ENCODE measurements at places on chromosomes 2 and 18. TPM values are rescaled to one million over a fixed set of nuclear protein-coding genes. Genes with fewer than 3 reads are reported as not detected.

GRCh38 chr2:11761259-11761658, 14.8 kb downstream of the LPIN1 start:
- H3K27me3 ChIP-seq: no peaks in the 10 kb centered on the region
- DNase-seq: no peak
- H3K4me1 ChIP-seq: peaks cover 22% of the 10 kb centered on the region
- no peak overlapping the region for H3K4me3 ChIP-seq

GRCh38 chr2:88855620-88856408, 164.3 kb downstream of the RPIA start:
- no peak for DNase-seq
- H3K27me3 ChIP-seq: no peaks in the 10 kb centered on the region
- H3K27ac ChIP-seq: no peak overlapping the region
- no peaks in the 10 kb centered on the region for H3K36me3 ChIP-seq
- H3K4me1 ChIP-seq: no peaks in the 10 kb centered on the region

- H3K4me1 ChIP-seq: no peaks in the 10 kb centered on the region
- peaks cover 12% of the 10 kb centered on the region for H3K27me3 ChIP-seq
- no peaks in the 10 kb centered on the region for H3K36me3 ChIP-seq
- H3K27ac ChIP-seq: no peak overlapping the region
- no peak for DNase-seq
Observed at GRCh38 chr2:71449343-71449742, 4.0 kb upstream of the DYSF start.

DNA sequence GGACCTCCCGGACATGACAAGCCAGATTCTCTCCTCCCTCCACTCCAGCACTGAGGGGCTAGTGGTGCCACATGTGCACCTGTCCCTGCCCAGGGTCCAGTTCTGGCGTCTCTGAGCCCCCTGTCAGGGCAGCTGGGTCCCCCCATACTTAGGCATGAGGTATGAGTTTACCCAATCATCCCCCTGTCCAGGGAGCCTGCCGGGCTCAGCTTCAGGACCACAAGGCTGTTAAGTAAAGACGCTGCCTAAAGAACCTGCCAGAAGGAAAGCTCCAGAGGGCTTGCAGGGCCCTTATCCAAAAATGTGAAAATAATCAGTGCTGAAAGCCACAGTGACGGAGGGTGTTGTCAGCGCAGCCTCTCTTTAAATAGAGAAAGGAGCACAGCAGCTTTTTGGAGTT, 40.0 kb downstream of the SH3BP4 start:
- H3K27me3 ChIP-seq: no peaks in the 10 kb centered on the region
- no peaks in the 10 kb centered on the region for H3K36me3 ChIP-seq
- H3K4me3 ChIP-seq: no peak overlapping the region
- H3K4me1 ChIP-seq: peaks cover 28% of the 10 kb centered on the region
- no peak overlapping the region for H3K27ac ChIP-seq

GRCh38 chr18:38940863-38941531, 1375.4 kb upstream of the CELF4 start:
- H3K27ac ChIP-seq: peak overlapping the region; percentile 19
- no peaks in the 10 kb centered on the region for H3K27me3 ChIP-seq
- no peaks in the 10 kb centered on the region for H3K36me3 ChIP-seq
- DNase-seq: peak; percentile 19

- H3K4me3 ChIP-seq: no peak overlapping the region
- no peaks in the 10 kb centered on the region for H3K27me3 ChIP-seq
- H3K27ac ChIP-seq: peak overlapping the region; percentile 95
Observed at GRCh38 chr2:181312515-181312927, 144.7 kb upstream of the ITGA4 start.

SCN9A gene
- 5.6 TPM for total RNA-seq

GRCh38 chr2:100524331-100524730, 38.5 kb upstream of the PDCL3 start:
- no peak overlapping the region for H3K4me3 ChIP-seq
- H3K27me3 ChIP-seq: no peaks in the 10 kb centered on the region
- no peaks in the 10 kb centered on the region for H3K4me1 ChIP-seq
- no peak overlapping the region for H3K27ac ChIP-seq
- no peaks in the 10 kb centered on the region for H3K36me3 ChIP-seq

- H3K27ac ChIP-seq: no peak overlapping the region
- DNase-seq: no peak
- H3K27me3 ChIP-seq: no peaks in the 10 kb centered on the region
- no peaks in the 10 kb centered on the region for H3K4me1 ChIP-seq
Observed at GRCh38 chr18:26421503-26421902, 126.8 kb downstream of the KCTD1 start.

DNA sequence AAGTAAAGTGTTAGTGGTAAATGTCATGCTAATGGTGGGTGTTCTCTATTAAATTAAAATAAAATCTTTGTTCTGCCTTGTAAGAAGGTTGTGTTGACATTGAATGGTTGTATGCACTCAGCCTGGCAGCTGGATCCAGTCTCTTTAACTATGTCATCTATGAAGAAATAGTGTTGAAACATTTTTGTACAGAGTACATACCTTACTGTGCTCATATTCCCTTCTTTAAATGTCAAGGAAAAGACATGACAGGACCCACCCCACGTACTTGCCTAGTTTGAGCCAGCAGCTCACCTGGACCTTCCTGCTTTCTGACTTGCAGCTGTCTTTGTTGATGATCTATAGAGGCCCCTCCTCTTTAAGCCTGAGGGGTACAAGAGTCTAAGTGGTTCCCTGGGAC, 85.6 kb upstream of the ST3GAL5 start:
- DNase-seq: no peak
- H3K4me3 ChIP-seq: no peak overlapping the region
- no peak overlapping the region for H3K27ac ChIP-seq
- H3K36me3 ChIP-seq: no peaks in the 10 kb centered on the region

DNA sequence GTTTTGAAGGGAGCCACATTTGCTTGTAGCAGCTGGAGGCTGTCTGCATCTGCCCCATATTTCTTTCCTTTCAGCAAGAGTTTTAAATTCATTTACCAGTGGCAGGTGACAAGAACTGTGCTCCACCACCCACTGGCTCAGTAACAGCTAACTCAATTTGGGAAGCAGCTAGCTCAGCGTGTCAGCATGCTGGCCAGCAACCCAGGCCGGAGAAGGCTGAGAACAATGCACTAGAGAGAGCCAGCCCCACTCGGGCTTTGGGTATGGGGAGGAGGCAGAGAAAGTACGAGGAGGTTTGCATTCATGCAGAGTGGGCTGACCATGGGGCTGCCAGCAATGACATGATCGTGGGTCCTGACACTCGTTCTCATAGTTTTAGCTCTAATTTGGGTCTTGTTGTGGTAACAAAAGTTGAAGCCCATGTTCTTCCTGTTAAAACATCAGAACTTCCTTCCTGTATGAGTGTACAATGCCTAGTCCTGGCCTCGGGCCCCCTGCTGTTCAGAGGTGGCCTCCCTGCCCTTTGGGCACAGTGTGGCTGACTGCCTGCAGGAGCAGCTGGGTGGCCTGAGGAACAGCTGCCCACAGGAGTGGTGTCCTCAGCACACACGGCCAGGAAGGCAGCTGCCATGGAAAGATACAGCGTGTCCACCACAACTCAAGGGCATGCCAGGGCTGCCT, 23.0 kb downstream of the CDC42EP3 start:
- peaks cover 26% of the 10 kb centered on the region for H3K4me1 ChIP-seq
- H3K27me3 ChIP-seq: no peaks in the 10 kb centered on the region
- H3K4me3 ChIP-seq: no peak overlapping the region
- H3K27ac ChIP-seq: peak overlapping the region; percentile 50
- H3K36me3 ChIP-seq: peaks cover 30% of the 10 kb centered on the region
- DNase-seq: no peak

ARHGAP28 gene
- 4.7 TPM for total RNA-seq

KIAA2012 gene
- total RNA-seq: 0.19 TPM

STARD6 gene
- 0.09 TPM for total RNA-seq

GRCh38 chr18:79781331-79781941, 16.3 kb upstream of the KCNG2 start:
- H3K4me1 ChIP-seq: no peaks in the 10 kb centered on the region
- no peak for DNase-seq
- no peak overlapping the region for H3K4me3 ChIP-seq
- no peaks in the 10 kb centered on the region for H3K36me3 ChIP-seq

- peaks cover 54% of the 10 kb centered on the region for H3K36me3 ChIP-seq
- no peak overlapping the region for H3K27ac ChIP-seq
- H3K4me3 ChIP-seq: no peak overlapping the region
- no peak for DNase-seq
- no peaks in the 10 kb centered on the region for H3K4me1 ChIP-seq
Observed at GRCh38 chr2:240000671-240001070, 24.5 kb downstream of the NDUFA10 start.

GRCh38 chr18:59140302-59140885, 710 bp downstream of the SEC11C start:
- peaks cover 3% of the 10 kb centered on the region for H3K27me3 ChIP-seq
- H3K4me3 ChIP-seq: peak overlapping the region; percentile 74
- no peaks in the 10 kb centered on the region for H3K36me3 ChIP-seq
- DNase-seq: no peak
- peaks cover 12% of the 10 kb centered on the region for H3K4me1 ChIP-seq

C1GALT1C1L gene
- 0.24 TPM for total RNA-seq

- no peak overlapping the region for H3K4me3 ChIP-seq
- no peak overlapping the region for H3K27ac ChIP-seq
- H3K36me3 ChIP-seq: no peaks in the 10 kb centered on the region
- DNase-seq: no peak
Observed at GRCh38 chr18:46325895-46326294, 221.7 kb downstream of the HAUS1 start.

GRCh38 chr2:176826984-176827668, 385.5 kb upstream of the HNRNPA3 start:
- H3K27ac ChIP-seq: no peak overlapping the region
- H3K27me3 ChIP-seq: no peaks in the 10 kb centered on the region
- H3K4me1 ChIP-seq: no peaks in the 10 kb centered on the region

- H3K36me3 ChIP-seq: no peaks in the 10 kb centered on the region
- H3K27me3 ChIP-seq: no peaks in the 10 kb centered on the region
- H3K27ac ChIP-seq: no peak overlapping the region
- H3K4me3 ChIP-seq: no peak overlapping the region
Observed at GRCh38 chr2:67241453-67241852, 155.7 kb upstream of the ETAA1 start.

GRCh38 chr2:127588241-127588640, 52.8 kb downstream of the MYO7B start:
- no peaks in the 10 kb centered on the region for H3K4me1 ChIP-seq
- H3K36me3 ChIP-seq: no peaks in the 10 kb centered on the region
- no peak overlapping the region for H3K27ac ChIP-seq
- DNase-seq: no peak
- no peak overlapping the region for H3K4me3 ChIP-seq

DLGAP1 gene
- 0.24 TPM for total RNA-seq

DNA sequence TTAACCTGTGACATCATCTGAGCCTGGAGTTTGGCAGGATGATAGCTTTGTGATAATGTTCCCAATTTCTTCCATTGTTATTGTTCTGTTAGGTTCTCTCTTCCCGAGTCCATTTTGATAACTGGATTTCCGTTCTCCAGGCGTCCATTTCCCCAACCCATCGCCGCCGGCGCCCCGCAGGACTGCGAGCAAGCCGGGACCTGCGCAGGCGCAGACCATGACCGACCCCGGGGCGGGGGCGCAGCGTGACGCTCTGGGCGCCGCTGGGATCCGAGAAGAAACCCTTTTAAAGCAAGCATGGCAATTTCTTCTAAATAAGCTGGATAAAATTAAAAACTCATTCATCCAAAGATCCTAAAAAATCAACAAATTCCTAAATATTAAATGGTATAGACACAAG, at the start of gene SLC25A52:
TSS of gene SLC25A52 (minus strand) at position 186 of the 400 bp plus-strand sequence. CDS start 219 bp downstream, outside the sequence.
- H3K27me3 ChIP-seq: no peaks in the 10 kb centered on the region
- no peak within 1 kb of the TSS for H3K27ac ChIP-seq
- no peak for DNase-seq
- no peak within 1 kb of the TSS for H3K4me3 ChIP-seq
- no peaks in the 10 kb centered on the region for H3K4me1 ChIP-seq

ZDBF2 gene
- 7.9 TPM for total RNA-seq

DNA sequence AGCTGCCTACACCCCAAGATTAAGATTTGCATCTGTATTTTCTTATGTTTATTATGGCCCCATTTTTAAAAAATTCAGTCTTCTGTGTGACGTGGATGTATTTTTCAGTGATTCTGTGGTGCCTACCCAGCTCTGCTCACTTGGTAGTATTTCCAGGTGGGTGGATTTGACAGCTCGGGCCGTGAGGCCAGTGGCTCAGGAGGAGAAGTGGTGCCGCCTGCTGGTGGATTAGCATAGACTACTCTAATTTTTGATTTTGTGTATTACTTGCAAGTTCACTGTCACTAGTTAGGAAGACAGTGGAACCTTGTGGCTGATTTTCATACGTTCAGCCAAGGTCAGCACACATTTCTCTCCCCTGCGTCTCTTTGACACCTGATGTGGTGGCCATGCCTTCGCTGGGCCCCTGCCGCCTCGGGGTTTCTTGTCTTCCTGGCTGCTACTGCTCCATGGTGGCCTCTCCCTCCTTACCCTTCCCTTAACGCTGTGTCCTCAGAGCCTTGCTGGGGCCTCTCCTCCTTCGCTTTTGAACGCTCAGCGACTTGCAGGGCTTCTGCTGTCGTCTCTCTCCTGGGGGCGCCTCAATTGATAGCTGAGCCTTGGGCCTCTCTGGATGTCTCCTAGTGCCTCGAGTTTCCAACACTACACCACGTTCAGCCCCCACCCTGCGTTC, 89.4 kb downstream of the DGKD start:
- H3K36me3 ChIP-seq: peaks cover 49% of the 10 kb centered on the region
- no peak overlapping the region for H3K27ac ChIP-seq
- peak; percentile 68 for DNase-seq
- H3K4me1 ChIP-seq: peaks cover 3% of the 10 kb centered on the region

- no peaks in the 10 kb centered on the region for H3K27me3 ChIP-seq
- no peaks in the 10 kb centered on the region for H3K36me3 ChIP-seq
- H3K4me1 ChIP-seq: peaks cover 8% of the 10 kb centered on the region
- H3K4me3 ChIP-seq: no peak overlapping the region
- no peak for DNase-seq
Observed at GRCh38 chr2:48114256-48114655, 208.0 kb upstream of the FBXO11 start.

GRCh38 chr2:23583467-23583866, 198.5 kb downstream of the KLHL29 start:
- no peak overlapping the region for H3K27ac ChIP-seq
- H3K4me3 ChIP-seq: no peak overlapping the region
- no peak for DNase-seq
- no peaks in the 10 kb centered on the region for H3K4me1 ChIP-seq

FOXI3 gene
- 0.05 TPM for total RNA-seq

DNA sequence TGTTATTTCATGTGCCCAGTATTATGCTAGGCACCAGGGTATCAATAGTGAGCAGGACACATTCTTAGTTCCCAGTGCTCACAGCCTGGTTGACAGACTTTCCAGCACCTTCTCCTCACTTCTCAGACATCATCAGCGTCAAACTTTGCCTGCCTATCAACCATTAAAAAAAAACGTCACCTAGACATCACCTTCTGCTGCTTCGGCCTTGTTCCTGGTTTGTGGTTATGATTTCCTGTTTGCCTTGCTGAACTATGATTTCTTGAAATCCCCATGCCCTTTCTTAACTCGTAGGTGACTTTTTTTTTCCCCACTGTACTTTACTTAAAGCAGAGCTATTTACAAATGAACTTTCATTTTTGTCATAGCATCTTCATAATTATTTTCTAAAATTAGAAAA, 60.4 kb upstream of the NABP1 start:
- H3K4me3 ChIP-seq: no peak overlapping the region
- H3K27ac ChIP-seq: peak overlapping the region; percentile 62
- H3K27me3 ChIP-seq: no peaks in the 10 kb centered on the region
- H3K4me1 ChIP-seq: no peaks in the 10 kb centered on the region

DOK1 gene
- 14.3 TPM for total RNA-seq

GRCh38 chr18:48905513-48905912, 45.3 kb downstream of the SMAD7 start:
- no peaks in the 10 kb centered on the region for H3K36me3 ChIP-seq
- H3K27ac ChIP-seq: no peak overlapping the region
- no peak overlapping the region for H3K4me3 ChIP-seq
- no peak for DNase-seq
- H3K27me3 ChIP-seq: peaks cover 4% of the 10 kb centered on the region
- peaks cover 2% of the 10 kb centered on the region for H3K4me1 ChIP-seq

LYPD1 gene
- total RNA-seq: 5.1 TPM

LIPG gene
- 4.2 TPM for total RNA-seq
